ENCODE measurements at places on chromosomes 6 and 20. TPM values are rescaled to one million over a fixed set of nuclear protein-coding genes. Genes with fewer than 3 reads are reported as not detected.
A peak's percentile ranks its signal among the peaks of the same experiment; 100 is the strongest.

DNA sequence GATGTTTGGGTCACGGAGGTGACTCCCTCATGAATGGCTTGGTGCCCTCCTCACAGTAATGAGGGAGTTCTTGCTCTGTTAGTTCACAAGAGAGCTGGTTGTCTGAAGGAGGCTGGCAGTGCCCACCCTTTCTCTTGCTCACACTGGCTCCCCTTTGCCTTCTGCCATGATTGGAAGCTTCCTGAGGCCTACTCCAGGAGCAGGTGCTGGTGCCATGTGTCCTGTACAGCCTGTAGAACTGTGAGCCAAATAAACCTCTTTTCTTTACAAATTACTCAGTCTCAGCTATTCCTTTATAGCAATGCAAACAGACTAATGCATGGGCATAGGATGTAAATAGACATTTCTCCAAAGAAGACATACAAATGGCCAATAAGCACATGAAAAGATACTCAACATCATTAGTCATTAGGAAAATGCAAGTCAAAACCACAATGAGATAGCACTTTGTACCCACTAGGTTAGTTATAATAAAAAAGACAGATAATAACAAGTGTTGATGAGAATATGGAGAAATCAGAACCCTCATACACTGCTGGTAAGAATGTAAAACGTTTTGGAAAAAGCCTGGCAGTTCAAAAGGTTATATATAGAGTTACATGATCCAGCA lies 17.7 kb downstream of the C20orf203 start:
- no peak for DNase-seq

GRCh38 chr6:161532536-161532935 lies 258.7 kb upstream of the AGPAT4 start:
- no peak for DNase-seq

DNA sequence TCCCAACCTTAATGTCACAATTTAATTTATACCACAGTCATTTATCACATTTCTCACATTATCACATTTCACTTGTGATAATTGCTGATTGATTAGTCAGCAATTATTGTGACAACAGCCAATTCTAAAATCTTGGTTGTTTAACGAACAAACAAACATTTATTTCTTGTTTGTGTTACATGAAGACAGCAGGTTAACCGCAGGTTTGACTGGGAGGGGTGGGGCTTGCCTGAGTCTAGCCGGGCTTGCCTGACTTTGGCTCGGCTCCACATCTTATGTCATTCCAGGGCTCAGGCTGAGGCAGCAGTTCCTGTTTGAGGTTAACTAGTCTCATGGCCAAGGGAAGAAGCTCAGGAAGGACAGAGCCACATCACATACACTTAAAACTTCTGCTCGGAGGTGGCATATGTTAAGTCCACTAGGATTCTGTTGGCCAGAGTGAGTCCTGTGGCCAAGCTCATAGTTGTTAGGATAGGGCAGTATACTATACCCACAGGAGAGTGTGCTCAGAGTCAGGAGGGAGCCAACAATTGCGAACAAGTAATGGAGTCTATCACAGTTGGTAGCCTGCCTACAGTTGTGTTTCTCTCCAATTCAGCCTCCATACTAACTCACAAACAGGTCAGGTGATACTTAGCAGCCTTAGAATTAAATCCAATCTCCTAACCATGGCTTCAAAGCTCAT lies 90.0 kb upstream of the IFNGR1 start:
- DNase-seq = peak; percentile 82

IMPG1 gene
- total RNA-seq = not detected

- no peak for DNase-seq
These were observed 194.9 kb downstream of the SCP2D1 start for GRCh38 chr20:19008497-19008896.

- DNase-seq = peak; percentile 67
These were observed 4.1 kb upstream of the TAF4 start for GRCh38 chr20:62069741-62070216.

GRCh38 chr6:169263836-169264608 lies 10.4 kb upstream of the THBS2 start:
- DNase-seq = peak; percentile 80

DNA sequence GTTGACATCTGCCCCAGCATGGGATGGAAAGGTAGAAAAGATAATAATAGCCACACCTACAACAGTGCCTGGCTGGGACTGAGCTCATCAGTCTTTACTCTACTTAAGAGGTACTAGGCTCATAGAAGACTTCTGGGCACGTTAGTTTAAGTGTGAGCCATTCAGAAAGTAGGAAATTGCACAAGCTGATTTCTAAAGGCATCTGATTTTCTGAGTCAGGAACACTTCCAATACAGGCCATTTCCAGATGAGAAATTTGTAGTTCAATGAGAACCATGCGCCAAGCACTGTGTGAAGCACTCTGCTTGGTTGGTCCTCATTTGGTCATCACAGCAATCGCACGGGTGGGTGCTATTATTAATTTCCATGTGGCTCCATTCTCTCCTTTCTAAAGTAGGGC lies 42.3 kb downstream of the MOCS1 start:
- no peak for DNase-seq

- DNase-seq = no peak
These were observed 36.4 kb downstream of the HDGFL1 start for GRCh38 chr6:22605736-22606135.

CST3 gene
- 1,234 TPM for total RNA-seq

DNA sequence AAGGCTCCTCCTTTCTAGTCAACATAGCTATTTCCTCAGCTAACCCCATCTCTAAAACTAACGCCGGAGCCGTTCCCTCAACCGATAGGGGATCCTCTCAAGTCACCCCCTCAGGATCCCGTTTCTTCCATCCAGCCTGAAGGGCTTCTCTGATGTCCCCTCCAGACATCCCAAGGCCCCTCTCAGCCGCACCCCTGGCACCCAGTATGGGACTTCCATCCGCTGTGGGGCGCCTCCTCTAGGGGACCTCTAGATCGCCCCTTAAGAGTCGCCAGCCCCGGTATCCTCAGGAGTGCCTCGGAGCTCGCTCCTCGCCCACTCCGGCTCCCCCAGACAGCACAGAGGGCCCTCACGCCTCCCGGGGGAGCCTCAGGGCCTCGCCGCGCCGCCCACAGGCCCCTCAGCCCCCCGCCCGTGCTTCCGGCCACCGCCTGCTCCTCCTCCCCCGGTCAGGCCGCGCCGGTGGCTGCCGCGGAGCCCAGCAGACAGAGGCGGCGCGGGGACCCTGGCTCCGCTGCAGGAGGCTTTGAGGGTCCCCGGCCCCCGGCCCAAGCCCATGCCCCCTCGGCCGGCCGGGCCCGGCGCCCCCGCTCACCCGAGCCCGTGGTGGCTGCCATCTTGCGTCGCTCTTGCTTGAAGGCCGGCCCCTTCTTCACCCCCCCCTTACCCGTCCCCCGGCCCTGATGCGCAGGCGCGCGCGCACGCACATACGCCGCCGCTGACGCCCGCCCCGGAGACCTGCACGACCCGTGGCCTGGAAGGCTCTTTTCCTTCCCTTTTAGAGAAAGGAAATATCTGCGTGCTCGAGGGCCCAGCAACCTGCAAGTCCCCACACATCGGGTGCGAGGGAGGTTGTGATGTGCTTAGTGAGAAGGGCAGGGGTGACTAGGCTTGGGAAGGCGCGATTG lies at the start of gene UBE2V1:
TSS of gene UBE2V1 (minus strand) at position 639 of the 908 bp plus-strand sequence. CDS start at position 617, 22 bp downstream.
- peak; percentile 98 for DNase-seq

- no peak for DNase-seq
These were observed 3.9 kb upstream of the ADTRP start for GRCh38 chr6:11782524-11782923.

- DNase-seq = no peak
These were observed 48.2 kb downstream of the KLHL32 start for GRCh38 chr6:96972689-96973088.

- DNase-seq = no peak
These were observed 13.0 kb downstream of the ALDH8A1 start for GRCh38 chr6:134936931-134937330.

GRCh38 chr6:169868458-169868857 lies 117.0 kb downstream of the ERMARD start:
- peak; percentile 83 for DNase-seq

GRCh38 chr6:148898376-148899014 lies 151.7 kb downstream of the UST start:
- DNase-seq = no peak

DNA sequence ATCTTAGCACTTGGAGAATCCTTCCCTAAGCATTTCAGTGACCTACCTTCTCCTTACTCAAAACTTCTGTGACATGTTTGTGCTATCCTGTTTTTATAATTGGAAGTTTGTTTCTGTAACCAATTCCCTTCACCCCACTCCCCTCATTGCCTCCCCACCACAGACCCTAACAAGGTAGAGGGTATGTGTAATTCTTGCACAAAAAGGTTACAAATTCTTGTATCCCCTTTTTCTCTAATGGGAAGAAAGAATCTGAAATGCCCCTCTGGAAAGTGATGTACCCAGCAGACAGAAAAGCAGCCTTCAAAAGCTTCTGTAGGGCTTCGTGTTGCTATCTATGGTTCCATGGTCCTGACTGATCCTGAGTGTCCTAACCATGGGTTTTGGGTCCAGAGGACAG lies 111.7 kb upstream of the TMEM170B start:
- DNase-seq = no peak

GRCh38 chr6:142462260-142462659 lies 160.5 kb downstream of the ADGRG6 start:
- no peak for DNase-seq

DNA sequence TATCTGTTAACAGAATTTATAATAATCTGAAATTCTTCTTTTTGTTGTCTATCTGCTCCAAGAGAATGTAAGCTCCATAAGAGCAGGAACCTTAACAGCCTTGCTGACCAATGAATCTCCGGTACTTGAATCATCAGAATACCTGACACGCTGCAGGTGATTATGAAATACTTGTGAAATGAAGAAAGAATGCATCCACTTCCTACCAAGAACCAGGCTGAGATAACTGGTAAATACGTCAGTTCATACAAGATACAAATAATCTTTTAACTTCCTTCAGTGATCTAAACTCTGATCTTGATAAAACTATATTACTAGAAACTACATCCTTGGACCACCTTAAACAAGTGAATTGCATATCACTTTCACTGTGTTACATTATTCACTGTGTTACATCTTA lies 116.2 kb downstream of the MAP3K5 start:
- DNase-seq = no peak

DNA sequence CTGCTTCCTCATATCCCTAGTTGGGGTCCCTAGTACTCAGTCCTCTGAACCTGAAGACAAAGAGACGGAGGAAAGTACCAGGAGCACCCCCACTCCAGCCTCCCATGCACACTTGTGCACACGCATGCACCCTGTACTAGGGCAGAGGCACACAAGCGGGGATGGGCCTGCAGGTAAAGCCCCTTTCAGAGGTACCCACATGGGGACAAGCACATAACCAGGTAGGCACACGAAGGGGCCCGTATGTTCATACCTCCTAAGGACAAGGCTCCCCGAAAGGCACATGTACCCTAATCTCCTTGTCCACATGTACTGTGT lies 1.1 kb downstream of the TMEM151B start:
- no peak for DNase-seq

- no peak for DNase-seq
These were observed 29.4 kb downstream of the PHIP start for GRCh38 chr6:79048611-79049010.

- DNase-seq = no peak
These were observed 139.6 kb downstream of the ZMYND8 start for GRCh38 chr20:47216819-47217410.

NOX3 gene
- not detected for total RNA-seq

DNA sequence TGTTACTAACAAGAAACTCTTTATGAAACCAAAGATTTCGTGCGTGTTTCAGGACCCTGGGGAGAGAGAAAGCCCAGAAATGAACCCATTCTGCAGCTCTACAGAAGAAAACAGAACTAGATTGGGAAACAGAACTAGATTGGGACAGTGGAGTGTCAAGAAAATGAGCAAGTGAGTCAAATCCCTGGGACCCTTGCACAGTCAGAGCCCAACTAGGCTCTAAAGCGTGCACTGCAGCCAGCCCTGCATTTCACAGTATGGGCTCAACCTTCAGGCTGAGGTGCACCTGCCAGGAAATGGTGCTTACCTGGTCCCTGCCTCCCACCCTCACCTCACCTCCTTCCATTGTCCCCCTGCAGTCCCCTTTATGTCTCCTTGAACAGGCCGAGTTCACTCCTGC lies 39.7 kb downstream of the BFSP1 start:
- DNase-seq = peak; percentile 36

Measured in posterior vena cava (tissue), 2 donors.